ENCODE measurements at places on chromosomes 5 and 9.

- DNase-seq, result no peak
These were observed 22.5 kb downstream of the GLT6D1 start for GRCh38 chr9:135616619-135617537.

- no peak for DNase-seq
These were observed 13.7 kb upstream of the PSMB7 start for GRCh38 chr9:124428751-124429529.

- no peak for DNase-seq
These were observed 66.7 kb downstream of the KCNIP1 start for GRCh38 chr5:170570476-170570875.

GRCh38 chr9:31393240-31393639 is 991.2 kb upstream of the ACO1 start:
- peak; percentile 1 for DNase-seq

DNA sequence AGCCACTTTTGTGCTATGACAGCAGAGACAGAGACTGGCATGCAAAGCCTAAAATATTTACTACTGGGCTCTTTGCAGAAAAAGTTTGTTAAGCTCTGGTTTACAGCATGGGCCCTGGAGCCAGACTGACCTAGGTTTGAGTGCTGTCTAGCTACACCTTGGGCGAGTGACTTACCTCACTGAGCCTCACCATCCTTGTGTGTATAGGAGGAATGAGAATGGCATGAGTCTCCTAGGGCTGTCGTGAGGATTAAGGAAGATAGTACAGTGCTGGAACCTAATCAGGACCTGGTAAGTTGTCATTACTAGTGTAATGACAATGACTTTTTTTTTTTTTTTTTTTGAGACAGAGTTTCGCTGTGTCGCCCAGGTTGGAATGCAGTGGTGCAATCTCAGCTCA is 65.2 kb downstream of the MSX2 start:
- DNase-seq, result no peak

DNA sequence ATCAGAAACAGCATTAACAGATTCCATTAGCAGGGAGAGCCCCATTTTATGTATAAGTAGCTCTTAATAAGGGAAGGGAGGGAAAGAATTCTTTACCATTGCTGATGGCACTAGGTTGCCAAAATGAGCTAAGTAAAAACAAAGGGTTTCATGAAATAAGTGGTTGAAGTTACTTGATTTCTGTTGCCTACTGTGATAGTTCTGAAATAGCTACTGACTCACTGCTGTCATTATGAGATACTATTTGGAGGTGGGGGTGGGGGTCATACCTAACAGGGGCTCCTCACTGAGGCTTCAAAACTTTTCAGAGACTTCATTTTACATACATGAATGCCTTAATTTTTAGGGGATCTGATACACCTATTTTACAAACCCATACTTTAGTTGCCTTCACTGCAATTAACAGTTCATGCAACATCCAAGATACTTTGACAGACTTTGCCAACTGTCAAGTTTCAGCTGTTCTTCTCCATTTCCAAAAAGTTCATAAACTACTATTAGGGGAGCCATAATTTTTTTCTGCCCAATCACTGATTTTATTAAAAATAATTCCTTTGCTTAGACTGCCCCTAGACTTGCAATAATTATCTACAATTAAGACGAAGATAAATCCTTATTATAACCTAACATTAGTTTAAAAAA is 4.6 kb downstream of the HOMER1 start:
- DNase-seq, result no peak

GRCh38 chr9:89215342-89215741 is 36.7 kb upstream of the SHC3 start:
- no peak for DNase-seq

DNA sequence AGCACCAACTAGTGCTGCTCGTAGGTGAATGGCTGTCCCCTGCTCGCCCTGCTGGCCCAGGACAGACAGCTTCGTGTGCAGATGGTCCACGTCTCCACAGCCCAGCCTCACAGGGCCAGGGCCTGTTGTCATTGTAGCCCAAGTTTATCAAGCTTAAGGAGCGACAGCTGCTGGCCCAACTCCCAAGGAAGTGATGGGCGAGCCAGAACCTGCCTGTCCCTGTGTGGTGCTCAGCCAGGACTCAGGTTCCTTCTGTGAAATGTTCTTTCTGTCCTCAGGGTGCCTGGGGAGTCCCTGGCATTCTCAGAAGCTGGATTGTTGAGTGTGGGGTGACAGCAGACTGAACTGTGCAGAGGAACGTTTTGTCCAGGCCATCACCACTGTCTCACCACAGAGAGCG is 16.4 kb downstream of the TRIP13 start:
- DNase-seq, result no peak

- DNase-seq, result no peak
These were observed 25.9 kb downstream of the MAPKAP1 start for GRCh38 chr9:125681086-125681622.

DNA sequence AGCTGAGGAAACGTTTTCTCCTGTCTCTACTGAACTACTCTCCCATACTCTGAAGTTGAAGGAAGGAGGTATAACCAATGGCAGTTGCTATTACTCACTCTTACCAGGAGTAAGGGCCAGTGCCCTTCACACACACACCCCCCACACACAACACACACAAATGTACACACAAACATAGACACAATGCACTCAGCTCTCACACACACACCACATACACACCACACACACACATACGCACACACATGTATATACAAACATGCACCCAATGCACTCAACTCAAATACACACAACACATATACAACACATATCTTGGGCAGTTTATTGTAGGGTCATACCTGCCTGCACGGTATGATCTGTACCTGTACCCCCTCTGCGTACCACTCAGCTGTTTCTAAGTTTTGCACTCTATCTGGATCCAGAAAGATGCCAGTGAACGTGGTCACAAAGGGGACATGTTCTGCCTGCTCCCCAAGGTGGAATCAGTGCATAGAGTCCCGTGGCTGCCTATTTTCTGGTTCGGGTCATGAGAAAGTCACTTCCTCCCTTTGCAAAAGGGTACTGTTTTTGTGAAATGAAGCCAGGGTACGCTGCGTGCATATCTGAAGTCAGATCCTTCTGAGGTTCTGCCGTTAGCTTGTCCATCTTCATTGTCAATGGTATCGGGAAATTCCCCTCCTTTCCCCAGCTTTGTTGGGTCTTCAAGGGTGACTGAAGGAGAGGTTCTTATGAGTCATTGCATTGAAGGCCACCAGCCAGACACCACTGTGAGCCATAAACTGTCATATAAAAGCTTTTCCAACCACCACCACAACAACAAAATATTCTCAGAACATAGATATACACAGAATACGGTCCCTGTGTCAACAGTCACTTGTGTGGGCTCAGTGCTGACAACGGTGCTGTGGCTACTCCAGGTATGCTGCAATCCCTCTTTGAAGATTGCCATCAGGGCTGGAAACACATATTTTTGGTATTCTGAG is 131.9 kb downstream of the UGCG start:
- no peak for DNase-seq

GRCh38 chr5:160523502-160524163 is 102.0 kb downstream of the PTTG1 start:
- DNase-seq, result no peak

DNA sequence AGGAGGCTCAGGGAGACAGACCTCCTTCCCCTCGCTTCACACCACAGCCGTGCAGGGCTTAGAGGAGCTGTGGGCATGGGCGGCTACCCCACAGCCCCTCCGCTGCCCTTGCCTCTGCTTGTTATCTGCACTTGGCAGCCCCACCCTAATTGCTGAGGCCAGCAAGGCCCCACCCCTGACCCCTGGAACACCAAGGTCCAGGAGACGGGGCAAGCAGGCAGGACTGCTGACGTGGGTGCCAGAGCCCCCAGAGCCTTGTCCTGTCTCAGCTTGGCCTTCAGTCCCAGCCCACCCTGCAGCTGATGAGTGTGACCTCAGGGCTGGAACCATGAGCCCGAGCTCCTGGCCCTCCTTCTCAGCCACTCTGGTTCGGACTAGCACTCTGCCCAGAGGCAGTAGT is 29.1 kb upstream of the NEURL1B start:
- DNase-seq, result no peak

DNA sequence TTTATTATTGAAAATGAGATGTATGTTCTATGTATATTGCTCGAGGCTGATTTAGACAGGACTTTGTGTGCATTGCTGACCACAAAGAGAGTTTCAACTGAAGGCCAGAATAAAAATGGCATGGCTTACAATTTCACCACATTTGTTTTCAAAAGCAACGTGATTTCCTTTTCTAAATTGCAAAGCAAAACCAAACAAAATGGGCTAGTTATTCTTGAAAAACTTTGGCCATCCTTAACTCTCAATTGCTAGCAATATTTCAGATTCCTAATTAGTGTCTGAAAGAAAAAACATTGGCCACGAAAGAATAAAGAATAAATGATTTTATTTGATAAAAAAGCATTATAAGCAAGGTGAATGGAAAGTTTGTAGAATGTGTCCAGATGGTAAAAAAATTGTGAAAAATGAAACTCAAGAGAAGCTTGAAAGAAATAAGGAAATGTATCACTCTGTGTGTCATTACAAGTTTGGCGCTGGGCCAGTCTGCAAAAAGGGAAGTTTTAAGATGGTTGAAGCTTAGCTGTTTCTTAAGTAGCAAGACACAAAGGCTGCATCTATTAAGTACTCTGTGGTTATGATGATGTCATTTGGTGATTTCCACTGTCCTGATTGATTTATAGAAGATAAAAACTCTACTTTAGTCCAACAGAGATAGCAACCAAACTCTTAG is 89.2 kb upstream of the PRLR start:
- DNase-seq, result peak; percentile 61

DNA sequence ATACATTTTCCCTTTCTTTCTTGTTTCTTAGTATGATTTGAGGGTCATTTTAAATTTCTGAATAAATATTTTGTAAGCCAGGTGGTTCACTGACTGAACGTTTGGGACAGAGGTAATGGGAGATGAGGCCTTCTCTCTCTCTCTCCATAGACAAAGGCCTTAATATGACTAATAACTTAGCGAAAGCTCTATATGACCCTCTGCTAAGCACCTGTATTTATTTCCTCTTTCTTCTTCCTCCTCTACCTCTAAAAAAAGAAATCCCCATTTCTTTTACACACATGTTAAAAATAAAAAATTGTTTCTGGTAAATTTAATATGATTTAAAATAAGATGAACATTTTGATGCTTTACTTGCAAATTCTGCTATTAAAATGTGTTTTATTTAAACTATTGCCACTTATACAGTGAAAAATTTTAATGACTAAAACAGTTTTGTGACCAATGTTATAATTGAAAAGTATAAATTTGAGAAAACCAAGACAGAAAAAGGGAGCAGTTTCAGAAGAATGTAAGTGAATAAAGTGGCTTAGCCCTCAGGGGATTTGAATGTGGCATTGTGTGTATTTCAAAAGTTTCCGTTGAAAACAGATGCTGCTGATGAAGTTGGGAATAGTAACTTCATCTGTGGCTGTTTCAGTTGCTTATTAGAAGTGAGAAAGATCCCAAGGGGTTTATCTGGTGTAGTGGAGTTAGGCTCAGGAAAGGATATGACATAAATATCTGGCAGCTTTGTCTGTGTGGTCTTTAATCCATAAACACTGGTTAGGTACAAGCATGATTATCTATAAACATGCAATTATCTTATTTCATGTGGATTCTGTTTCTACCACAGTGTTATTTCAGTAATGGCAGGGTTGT is 128.6 kb upstream of the GRHPR start:
- peak; percentile 69 for DNase-seq

GRCh38 chr5:141672841-141673813 is 8.9 kb downstream of the ARAP3 start:
- no peak for DNase-seq

- DNase-seq, result no peak
These were observed 156.9 kb downstream of the PAM start for GRCh38 chr5:102911973-102912372.

GRCh38 chr5:63152871-63153270 is 574.3 kb downstream of the LRRC70 start:
- DNase-seq, result no peak

DNA sequence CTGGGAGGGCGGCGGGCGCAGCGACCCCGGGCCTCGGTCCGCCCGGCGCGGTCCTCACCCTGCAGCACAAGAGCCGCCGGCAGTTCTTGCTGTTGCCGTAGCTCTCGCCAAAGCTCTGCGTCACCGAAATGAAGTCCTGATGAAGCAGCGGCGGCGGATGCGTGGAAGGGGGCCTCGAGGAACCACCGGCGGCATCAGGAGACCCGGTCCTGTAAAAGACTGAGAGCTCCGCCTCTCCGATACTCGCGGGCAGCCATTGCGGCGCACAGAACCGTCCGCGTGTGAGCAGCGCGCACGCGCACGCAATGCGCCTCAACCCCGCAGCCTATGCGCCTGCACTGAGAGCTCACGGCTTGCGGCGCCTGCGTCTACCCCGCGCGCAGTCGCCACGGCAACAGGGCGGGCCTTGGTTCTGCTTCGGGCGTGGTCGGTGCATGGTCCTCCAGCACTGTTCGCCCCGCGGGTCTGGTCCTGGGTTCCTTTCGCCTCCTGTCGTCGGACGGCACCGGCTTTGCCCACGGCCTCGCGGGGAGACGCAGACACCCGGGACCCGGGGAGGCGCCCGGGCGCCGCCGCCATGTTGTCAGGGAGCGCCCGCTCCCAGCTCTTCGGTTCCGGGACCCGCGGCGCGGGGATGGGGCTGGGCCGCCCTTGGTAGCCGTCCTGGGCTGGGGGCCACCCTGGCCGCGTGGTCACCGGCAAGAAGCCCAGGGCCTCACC is 9.3 kb upstream of the GRIN1 start:
- peak; percentile 82 for DNase-seq

GRCh38 chr9:97176206-97176605 is 131.3 kb upstream of the CCDC180 start:
- DNase-seq, result no peak

DNA sequence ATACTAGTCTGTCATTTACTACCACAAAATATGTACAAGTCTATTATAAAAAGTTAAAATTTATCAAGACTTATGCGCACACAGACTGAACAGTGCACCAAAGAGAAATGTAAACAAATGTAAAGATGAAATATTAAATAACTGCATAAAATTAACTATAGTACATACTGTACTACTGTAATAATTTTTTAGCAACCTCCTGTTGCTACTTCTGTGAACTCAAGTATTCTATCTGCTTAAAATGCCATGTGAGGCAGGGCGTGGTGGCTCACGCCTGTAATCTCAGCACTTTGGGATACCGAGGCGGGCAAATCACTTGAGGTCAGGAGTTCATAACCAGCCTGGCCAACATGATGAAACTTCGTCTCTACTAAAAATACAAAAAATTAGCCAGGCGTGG is 13.8 kb upstream of the ISOC1 start:
- no peak for DNase-seq

DNA sequence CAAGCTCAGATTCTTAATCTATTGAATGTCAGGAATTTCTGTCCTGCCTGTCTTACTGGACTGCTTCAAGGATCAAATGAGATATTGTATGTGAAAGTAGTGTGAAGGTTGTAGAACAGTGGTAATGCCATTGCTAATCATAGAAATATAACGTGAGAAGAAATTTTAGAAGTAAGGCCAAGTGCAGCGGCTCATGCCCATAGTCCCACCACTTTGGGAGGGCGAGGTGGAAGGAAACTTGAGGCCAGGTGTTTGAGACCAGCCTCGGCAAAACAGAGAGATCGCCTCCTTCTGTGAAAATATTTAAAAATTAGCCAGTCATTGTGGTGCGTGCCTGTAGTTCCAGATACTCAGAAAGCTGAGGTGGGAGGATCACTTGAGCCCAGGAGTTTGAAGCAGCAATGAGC is 5.1 kb upstream of the HSPA5 start:
- DNase-seq, result no peak

Measured in GF-D8 (cell line).